Ureter (tissue), 1 donor: ENCODE measurements at places on chromosomes 7 and 10. TPM values are rescaled to one million over a fixed set of nuclear protein-coding genes. Genes with fewer than 3 reads are reported as not detected.

AQP1 gene
- total RNA-seq, result 373 TPM

SHH gene
- 23.2 TPM for total RNA-seq

MORN4 gene
- 12.9 TPM for total RNA-seq

PCLO gene
- total RNA-seq, result 17.7 TPM

GRM3 gene
- not detected for total RNA-seq

NEUROD6 gene
- total RNA-seq, result not detected

TUBB8 gene
- 0.78 TPM for total RNA-seq

FAM25C gene
- not detected for total RNA-seq

IRF5 gene
- 32.0 TPM for total RNA-seq
